ENCODE measurements at places on chromosomes 12 and 14.

DNA sequence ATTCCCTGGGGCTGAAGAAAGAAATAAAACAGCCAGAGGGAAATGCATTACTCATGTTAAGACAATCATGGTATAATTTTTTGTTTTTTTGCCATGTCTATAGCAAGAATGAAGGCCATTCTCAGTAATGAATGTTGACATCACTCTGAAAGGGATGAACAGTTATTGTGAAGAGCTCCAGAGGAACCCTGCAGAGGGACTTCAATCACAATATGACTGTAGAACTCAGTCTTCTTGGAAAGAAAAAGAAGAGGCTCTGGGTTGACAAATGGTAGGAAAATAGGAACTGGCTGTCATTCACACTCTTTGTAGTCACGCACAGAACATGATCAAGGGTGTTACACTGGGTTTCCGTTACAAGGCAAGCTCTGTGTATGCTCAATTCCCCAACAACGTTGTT, 73.8 kb upstream of the DACT1 start:
- no peak overlapping the region for H3K4me3 ChIP-seq
- H3K27ac ChIP-seq: no peak overlapping the region
- DNase-seq: no peak
- H3K4me1 ChIP-seq: peaks cover 4% of the 10 kb centered on the region
- H3K36me3 ChIP-seq: no peaks in the 10 kb centered on the region

DNA sequence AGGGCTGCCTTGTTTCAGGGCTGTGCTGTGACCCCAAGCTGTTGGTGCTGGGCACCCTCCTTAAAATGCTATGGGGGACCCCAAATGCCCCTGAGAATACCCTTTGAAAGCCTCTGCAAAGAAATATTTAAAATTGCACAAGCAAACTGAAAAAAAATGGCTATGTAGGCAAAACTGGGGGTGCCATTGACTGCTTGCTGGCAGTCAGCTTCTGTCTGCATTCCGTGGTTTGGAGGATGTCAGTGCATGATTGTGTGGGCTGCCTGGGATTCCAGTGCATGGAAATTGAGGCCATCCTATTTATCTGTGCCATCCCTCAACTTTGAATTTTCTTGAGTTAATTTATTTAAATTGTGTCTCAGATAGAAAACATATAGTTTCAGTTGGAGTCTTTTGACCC, 113.7 kb upstream of the RTL1 start:
- peaks cover 2% of the 10 kb centered on the region for H3K36me3 ChIP-seq
- no peak overlapping the region for H3K27ac ChIP-seq
- no peak for DNase-seq
- H3K27me3 ChIP-seq: no peaks in the 10 kb centered on the region
- no peak overlapping the region for H3K4me3 ChIP-seq

GRCh38 chr12:33795536-33795935, 226.8 kb upstream of the ALG10 start:
- no peak for DNase-seq
- H3K27ac ChIP-seq: no peak overlapping the region
- H3K36me3 ChIP-seq: no peaks in the 10 kb centered on the region

DNA sequence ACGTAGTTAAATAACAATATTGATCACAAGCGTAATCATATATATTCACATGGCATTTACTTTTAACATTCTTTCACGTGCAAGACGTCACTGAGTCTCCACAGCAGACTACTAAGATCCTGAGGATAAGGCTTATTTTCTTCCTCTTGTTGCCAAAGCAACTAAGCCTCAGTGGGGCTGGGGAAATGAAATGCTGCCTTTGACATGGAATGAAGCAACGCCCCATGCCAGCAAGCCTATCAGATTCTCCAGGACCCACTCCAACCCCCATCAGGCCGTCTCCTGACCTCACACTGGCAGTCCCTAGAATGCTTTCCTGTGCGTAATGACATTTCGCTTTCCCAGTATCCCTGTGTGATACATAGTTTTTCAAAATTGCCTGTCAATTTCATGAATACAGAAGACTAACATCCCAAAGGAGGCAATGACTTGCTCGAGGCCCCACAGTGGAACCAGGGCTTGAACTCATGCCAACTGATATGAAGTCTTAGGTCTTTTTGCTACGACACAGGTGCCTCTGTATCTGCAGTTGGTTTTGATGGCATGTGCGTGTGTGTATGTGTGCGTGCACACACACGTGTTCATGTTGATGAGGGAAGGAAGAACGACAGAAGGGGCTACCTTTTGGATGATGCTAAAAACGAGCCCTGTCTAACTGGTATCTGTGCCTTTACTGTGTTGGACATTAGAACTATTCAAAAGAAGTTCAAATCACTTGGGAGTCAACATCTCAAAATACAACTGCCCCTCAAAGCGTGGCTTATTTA, 239.1 kb downstream of the VRK1 start:
- H3K27ac ChIP-seq: no peak overlapping the region
- no peak for DNase-seq
- no peaks in the 10 kb centered on the region for H3K4me1 ChIP-seq

- H3K4me3 ChIP-seq: no peak overlapping the region
- peaks cover 4% of the 10 kb centered on the region for H3K4me1 ChIP-seq
- DNase-seq: no peak
Measured at GRCh38 chr12:67942724-67943123, 46.5 kb upstream of the IFNG-AS1 start.

DNA sequence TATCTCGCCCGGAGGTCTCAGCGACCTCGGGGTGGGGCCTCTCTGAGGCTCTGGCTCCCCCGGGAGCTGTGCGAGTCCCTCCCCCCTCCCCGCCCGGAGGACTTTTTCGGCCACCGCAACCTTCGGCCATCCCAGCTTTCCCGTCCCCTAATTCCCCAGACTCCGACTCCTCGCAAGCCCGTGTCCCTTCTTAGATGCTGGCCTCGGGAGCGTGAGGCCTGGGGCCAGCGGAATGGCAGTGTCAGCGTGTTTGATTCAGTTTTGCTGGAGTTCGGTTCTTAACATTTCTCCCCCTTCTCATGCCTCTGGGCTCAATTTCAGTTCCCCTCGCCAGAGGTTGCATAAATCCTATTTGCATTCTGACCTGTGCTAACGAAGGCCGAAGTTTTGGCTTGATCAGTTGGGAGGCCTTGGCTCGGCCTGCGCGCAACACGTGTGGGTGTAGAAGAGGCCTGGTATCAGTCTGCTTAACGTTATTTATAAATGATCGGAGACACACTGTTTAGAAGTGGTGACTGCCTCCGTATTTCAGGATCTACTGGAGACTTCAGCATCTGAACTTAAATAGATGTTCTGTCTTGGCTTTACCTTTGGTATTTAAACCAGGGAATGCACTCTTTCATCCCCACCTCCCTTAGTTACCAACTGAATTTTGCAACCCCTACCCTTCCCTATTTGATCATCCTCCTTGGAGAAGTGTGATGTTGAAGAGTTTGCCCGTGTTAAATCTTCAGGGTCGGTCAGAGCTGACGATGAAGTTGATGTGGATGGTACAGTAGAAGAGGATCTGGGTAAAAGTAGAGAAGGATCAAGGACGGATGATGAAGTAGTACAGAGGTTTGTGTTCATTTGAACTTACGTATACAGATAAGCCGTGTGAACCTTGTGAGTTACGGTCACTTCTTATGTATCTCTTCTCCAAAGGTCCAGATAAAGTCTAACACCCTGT, 851 bp downstream of the HSP90B1 start:
- H3K4me1 ChIP-seq: peaks cover 62% of the 10 kb centered on the region
- H3K27me3 ChIP-seq: peaks cover 4% of the 10 kb centered on the region
- H3K4me3 ChIP-seq: peak overlapping the region; percentile 94

Measured in neural crest cell (in vitro differentiated cells).